ENCODE measurements at places on chromosomes 7 and 10.
A peak's percentile ranks its signal among the peaks of the same experiment; 100 is the strongest.

GRCh38 chr7:73547841-73548240, 9.6 kb downstream of the BCL7B start:
- DNase-seq = no peak

DNA sequence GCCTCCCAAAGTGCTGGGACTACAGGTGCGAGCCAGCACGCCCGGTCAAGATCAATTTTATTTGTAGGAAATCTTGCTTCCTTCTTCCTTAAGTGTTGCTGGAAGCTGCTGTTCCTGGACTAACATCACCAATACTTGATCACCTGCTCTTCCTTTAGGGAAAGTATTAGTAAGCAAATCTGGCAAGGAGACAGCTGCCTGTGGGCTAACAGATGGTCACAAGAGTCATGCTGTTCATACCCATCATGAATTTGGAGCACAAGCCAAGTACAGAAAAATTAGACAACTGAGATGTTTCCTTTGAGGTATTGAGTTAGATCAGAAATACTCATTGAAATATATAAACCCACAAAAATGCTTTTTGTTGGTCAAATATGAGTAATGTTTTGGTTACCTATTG, 27.9 kb downstream of the BAIAP2L1 start:
- no peak for DNase-seq

- peak; percentile 82 for DNase-seq
These were observed 63.9 kb upstream of the GSDME start for GRCh38 chr7:24821045-24821753.

GRCh38 chr7:94466516-94466915, 43.1 kb upstream of the CASD1 start:
- DNase-seq = no peak

DNA sequence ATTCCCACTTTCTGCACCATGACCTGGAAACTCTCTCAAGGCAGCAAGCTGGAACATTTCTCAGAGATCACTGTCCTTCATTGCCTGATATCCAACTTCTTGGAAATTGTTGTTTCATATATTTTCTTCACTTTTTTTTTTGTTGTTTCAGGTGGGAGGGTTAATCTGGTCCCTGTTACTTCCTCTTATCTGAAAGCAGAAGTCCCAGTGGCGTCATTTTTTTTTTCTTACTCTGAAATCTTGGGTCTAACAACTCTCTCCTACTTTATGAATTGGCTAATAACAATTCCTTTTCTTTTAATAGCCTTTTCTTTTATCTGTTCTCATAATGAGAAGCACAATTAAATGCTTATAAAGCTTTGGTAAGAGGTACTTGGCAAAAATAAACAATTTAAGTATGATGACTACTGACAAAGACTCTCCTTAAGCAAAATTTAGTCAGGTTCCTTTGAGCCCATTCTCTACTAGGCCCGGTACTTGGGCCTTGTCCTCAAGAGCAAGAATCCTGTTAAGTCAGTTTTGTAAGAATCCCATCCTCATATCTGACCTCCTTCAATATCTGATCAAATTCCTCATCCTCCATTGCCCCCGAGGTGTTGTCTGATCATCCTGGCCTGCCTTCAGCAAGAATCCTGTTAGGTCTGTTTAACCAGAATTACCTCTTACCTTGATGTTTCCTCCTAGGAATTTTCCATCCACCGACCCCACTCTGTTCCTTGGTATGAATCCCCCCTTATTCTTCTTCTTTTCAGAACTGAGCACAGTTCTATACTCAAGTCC, 11.5 kb upstream of the CC2D2B start:
- DNase-seq = no peak

DNA sequence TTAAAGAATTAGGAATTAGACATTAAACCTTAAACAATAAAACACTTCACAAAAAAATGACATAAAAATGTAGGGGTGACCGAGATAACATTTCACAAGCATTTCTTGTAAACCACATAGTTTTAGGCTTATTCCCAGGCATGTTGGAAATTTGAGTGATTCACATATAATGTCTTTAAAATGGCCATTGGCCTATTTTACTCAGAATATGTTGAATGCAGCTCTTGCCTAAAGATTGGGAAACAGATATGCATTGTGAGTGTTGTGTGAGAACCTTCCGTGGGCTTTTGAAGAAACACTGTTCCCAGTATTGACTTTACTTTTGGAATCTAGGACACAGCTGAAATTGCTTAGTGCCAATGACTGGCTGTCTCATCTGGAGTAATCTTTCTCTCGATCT, 79.6 kb downstream of the ARL5B start:
- no peak for DNase-seq

DNA sequence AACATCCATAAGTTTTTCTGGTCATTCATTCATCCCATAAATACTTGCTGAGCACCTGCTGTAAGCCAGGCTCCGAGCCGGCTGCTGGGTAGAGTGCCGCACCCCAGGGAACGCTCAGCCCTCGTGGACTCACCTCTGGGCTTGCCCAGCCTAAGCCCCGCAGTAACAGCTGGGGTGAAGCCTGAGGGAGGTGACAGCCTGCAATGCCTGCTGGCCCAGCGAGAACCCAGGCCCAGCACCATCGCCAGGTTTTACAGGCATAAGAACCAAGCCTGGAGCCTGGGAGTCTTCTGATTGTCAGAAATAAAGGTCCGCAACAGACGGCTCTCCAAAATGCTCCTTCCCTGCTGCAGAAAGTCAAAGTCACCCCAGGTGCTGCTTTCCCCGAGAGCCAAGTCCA, 205.4 kb downstream of the ZMYND11 start:
- no peak for DNase-seq
